ENCODE measurements at places on chromosomes 3 and 15. TPM values are rescaled to one million over a fixed set of nuclear protein-coding genes. Genes with fewer than 3 reads are reported as not detected.

GALNT15 gene
- 2.1 TPM for polyA plus RNA-seq

DNA sequence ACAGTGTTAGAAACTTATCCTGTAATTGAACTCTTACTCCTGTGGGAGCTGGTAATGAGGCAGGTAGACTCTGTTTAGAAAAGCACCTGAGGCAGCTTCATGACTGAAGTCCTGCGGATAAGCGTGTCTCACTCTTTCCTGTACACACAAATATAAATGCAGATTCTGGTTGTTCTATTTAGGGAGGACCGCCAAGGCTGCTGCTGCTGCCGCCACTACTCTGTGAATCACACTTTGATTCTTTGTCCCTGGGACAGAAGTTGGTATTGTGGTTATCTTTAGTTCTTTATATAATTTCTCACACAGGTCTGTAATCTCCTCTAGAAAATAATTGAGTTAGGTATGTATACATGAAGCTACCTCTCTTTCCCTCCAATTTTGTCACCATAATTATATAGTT lies 3.6 kb downstream of the LSAMP start:
- DNase-seq: no peak

DNA sequence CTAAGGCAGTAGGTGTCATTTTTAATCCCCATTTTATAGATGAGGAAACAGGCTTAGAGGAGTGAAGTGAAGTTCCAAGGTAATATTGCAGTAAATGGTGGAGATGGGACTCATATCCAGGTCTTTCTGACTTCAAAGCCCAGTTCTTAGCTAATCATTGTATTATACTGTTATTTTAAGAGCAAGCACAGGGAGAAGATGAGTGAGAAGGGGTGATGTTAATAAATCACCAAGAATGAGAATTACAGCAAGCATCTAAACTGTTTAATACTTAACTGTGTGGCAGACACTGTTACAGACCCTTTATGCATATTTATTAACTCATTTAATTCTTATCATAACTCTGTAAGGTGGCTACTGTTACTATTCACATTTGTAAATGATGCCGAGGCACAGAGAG lies 61.2 kb downstream of the VPS8 start:
- DNase-seq: no peak

UROC1 gene
- polyA plus RNA-seq: 0.15 TPM

ZNF621 gene
- polyA plus RNA-seq: 38.0 TPM

TGM4 gene
- polyA plus RNA-seq: 0.18 TPM

DNA sequence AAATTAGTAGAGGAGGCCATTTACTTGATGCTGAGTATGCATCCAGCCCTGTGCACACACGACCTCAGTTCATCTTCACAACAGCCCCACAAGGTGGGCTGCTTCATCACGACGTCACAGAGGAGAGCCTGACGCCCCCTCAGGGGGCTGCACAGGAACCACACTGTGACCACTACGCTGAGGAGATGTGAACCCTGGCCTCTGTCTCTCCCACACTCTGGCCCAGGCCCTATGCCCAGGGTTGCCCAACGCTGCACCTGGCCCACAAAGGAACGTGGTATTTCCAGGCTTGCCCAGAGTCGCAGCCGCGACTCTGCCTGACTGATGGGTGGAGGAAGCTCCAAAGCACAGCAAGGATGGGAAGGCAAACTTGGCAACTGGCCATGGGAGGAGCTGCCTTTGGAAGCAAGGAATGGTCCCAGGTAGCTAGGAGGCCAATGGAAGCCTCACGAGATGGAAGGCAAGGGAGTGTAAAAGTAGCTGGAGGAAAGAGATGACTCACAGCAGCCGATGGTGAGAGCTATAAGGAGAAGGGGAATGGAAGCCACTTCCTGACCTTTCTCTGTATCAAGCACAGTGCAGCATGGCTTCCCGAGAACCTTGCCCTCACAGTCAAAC lies 226.0 kb downstream of the KLF13 start:
- DNase-seq: no peak

CPOX gene
- polyA plus RNA-seq: 27.1 TPM
